Stimulated activated CD4-positive, alpha-beta T cell treated with anti-CD3 and anti-CD28 coated beads, Interleukin-1b, Interleukin-23, amount 100 ng/mL, for 1 hour (primary cell): ENCODE measurements at places on chromosomes 4 and X.

GRCh38 chr4:134313591-134313990 is 112.0 kb upstream of the PABPC4L start:
- DNase-seq, result no peak

DNA sequence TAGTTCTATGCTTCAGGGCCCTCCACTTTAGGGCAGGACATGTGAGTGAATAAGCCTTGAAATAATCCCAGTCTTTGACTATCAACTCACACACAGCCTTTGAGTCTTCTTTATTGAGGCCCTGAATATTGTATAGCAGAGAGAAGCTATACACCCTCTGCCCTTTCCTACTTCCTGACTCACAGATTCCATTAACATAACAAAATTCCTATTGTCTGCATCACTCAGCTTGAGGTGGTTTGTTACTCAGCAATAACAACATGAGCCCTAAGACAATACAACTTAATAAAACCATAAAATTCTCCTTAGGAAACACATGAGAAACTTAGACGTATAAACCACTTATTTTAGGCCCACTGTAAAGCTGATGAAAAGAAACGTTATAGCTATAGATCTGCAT is 680.3 kb upstream of the DIAPH2 start:
- DNase-seq, result no peak

GRCh38 chr4:80852061-80852460 is 178.4 kb upstream of the BMP3 start:
- DNase-seq, result no peak

DNA sequence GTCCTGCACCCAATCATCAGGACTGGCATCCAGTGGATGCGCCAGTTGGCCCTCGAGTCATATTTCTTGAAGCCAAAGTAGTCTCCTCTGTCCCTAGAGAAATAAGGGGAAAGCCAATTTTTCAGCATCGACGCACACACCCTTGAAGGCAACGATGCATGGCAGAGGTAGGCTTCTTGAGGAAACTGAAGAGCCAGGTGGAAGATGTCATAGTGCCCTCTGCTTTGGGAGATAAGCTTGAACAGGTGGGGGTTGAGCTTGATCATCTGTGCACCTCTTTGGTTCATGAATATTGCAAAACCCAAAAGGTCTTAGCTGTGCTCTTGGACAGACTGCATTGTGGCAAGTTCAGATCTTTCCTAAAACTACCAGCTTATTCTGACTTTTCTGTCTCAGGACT is 34.6 kb upstream of the WDR1 start:
- DNase-seq, result no peak

- no peak for DNase-seq
Measured at GRCh38 chr4:15375667-15376066, 52.2 kb upstream of the C1QTNF7 start.

DNA sequence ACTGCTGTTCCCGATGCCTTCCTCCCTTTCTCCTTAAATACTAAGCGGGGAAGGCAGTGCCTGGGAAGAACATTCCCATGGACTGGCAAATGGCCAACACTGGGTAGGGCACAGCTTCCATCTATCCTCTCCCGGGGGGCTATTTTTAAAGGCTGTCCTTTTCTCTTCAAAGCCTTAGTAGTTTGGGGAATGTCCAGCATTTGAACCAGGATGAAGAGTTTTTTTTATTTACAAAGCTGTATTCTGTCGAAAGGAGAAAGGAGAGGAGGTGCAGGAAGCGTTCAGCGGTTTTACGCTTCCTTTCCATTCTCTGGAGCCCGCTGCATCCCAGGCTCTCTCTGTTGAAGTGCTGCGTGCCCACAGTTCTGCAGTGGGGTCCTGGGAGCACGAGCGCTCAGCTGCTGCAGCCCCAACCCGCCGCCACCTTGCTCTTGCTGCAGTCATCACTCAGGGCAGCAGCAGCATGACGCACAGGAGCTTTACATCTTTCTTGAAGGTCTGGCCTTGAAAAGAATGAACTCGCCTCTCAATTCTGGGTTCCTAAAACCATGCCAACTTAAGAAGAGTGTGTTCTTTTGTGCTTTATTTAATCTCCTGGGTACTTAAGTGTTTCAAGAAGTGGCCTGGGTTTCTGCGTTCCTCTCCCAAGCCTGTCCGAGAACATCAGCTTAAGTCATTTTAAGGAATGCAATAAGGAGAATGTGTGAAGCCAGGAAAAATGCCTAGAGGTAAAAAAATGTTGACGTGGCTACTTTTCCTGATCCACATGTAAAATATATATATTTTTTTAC is 427.2 kb downstream of the MAPK10 start:
- DNase-seq, result no peak

- no peak for DNase-seq
Measured at GRCh38 chrX:139120760-139121159, 409.2 kb upstream of the FGF13 start.

- no peak for DNase-seq
Measured at GRCh38 chr4:48991357-48991756, 5.3 kb downstream of the CWH43 start.
